Activated T-helper 2 cell treated with anti-CD3 and anti-CD28 coated beads, Interferon-gamma antibody, Interleukin-2, Interleukin-4, amounts not matched to agents 10 μg/mL and 5 μg/mL and 100 μg/mL, durations not matched to agents 14 hours and 24 hours and 36 hours (primary cell): ENCODE measurements at places on chromosomes 6 and 20. TPM values are rescaled to one million over a fixed set of nuclear protein-coding genes. Genes with fewer than 3 reads are reported as not detected.

DNA sequence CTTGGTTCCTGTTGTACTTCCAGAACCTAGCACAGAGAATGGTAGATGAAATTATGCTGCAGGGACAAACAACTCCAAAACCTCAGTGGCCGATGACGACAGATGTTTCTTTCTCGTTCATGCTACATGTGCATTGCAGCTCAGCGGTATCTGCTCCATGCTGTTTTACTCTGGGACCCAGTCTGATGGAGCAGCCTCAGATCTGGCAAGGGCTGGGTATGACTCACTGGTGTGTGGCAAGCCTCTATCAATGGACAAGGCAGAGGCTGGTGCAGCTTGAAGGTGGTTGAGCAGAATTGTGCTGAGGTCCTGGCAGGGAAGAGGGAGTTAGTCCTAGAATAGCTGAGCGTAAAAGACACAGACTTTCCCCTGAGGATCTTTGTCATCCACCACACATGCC, 10.3 kb upstream of the BLCAP start:
- no peak overlapping the region for H3K4me3 ChIP-seq
- peaks cover 11% of the 10 kb centered on the region for H3K27me3 ChIP-seq
- H3K27ac ChIP-seq = no peak overlapping the region
- no peaks in the 10 kb centered on the region for H3K36me3 ChIP-seq
- H3K4me1 ChIP-seq = peaks cover 6% of the 10 kb centered on the region

DNA sequence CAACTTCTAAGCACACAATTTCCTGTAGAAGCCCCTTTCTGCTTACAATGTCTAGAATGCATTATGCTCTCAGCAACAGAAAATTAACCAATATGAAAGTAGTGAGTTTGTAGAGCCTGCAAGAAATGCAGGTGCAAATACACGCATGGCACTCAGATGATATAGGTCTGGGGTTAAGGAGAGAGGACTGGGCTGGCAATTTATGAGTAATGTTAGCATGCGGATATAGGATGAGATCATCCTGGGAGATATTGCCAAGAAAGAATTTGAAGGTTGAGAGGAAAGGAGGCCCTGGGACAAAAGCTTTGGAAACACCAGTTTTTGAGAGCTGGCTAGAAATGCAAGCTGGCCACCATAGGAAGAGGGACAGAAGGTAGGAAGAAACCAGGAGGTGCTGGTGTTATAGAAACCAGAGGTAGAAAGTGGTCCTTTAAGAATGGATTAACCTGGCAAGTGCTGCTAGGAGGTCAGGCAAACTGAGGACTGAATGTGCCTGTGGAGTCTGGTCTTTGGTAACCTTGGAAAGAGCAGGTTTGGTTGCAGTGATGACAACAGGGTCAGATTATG, 183.2 kb upstream of the MYLIP start:
- no peak overlapping the region for H3K27ac ChIP-seq
- no peak for DNase-seq
- H3K4me1 ChIP-seq = no peaks in the 10 kb centered on the region
- H3K27me3 ChIP-seq = no peaks in the 10 kb centered on the region
- no peaks in the 10 kb centered on the region for H3K36me3 ChIP-seq
- no peak overlapping the region for H3K4me3 ChIP-seq

The IP6K3 gene
- total RNA-seq = not detected in 2 replicates

- H3K27ac ChIP-seq = no peak overlapping the region
- DNase-seq = no peak
- no peaks in the 10 kb centered on the region for H3K4me1 ChIP-seq
- peaks cover 23% of the 10 kb centered on the region for H3K27me3 ChIP-seq
- no peak overlapping the region for H3K4me3 ChIP-seq
These were observed 15.2 kb downstream of the CTCFL start for GRCh38 chr20:57509665-57510237.

- no peak overlapping the region for H3K27ac ChIP-seq
- H3K4me1 ChIP-seq = no peaks in the 10 kb centered on the region
- H3K27me3 ChIP-seq = no peaks in the 10 kb centered on the region
These were observed 160.3 kb downstream of the EYA2 start for GRCh38 chr20:47054945-47055344.

DNA sequence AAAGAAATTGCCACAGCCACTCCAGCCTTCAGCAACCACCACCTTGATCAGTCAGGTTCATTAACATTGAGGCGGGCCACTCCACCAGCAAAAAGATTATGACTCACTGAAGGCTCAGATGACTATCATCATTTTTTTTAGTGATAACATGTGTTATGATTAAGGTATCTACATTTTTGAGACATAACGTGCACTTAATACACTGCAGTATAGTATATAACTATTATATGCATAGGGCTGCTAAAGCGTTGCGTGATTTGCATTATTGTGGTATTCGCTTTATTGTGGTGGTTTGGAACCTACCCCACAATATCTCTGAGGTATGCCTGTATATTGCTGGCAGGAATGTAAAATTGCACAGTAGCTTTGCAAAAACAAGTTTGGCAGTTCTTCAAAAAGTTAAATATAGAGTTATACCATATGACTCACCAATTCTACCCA, 6.8 kb upstream of the RIPK1 start:
- no peak overlapping the region for H3K4me3 ChIP-seq
- peaks cover 1% of the 10 kb centered on the region for H3K27me3 ChIP-seq
- peaks cover 38% of the 10 kb centered on the region for H3K4me1 ChIP-seq

DNA sequence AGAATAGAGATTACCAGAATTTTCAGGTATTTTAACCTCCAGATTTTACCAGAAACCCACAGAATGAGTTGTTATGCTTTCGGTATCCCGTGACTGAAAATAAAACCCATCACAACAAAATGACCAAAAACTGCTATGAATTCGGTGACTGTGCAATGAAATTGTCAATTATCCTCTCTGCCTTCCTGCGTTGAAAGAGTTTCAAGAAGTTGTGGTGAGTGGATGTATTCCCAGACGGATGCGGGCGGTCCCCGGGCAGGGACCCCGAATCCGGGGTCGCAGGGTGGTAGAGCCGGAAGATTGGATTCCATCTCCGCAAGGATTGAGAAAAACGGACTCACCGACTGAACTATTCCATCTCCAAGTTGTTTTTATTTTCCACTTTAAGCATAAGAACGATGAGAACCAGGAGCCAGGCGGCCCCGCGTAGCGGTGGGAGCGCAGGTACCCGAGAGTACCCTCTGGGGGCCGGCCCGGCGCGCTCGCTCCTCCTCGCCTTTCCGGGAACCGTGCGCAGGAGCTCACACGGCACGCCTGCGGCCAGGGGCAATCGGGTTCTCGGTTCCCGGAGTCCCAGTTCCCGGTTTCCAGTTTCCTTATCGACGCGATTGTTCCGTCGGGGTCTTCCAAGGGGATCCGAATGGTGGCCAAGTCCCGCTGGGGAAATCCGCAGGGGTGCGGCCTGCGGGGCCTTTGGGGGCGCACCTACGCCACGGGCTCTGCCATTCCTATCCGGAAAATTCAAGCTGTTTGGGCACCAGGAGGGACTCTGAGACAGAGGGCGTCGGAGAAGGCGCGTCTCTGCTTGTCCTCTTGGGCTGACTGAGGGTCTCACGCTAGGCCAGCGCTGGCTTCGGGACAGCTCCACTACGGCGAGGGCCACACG, 104.9 kb upstream of the PRDM1 start:
- peak overlapping the region; percentile 85 for H3K27ac ChIP-seq
- H3K27me3 ChIP-seq = peaks cover 3% of the 10 kb centered on the region
- H3K4me1 ChIP-seq = peaks cover 56% of the 10 kb centered on the region

The ARMH2 gene
- total RNA-seq = not detected in 2 replicates

DNA sequence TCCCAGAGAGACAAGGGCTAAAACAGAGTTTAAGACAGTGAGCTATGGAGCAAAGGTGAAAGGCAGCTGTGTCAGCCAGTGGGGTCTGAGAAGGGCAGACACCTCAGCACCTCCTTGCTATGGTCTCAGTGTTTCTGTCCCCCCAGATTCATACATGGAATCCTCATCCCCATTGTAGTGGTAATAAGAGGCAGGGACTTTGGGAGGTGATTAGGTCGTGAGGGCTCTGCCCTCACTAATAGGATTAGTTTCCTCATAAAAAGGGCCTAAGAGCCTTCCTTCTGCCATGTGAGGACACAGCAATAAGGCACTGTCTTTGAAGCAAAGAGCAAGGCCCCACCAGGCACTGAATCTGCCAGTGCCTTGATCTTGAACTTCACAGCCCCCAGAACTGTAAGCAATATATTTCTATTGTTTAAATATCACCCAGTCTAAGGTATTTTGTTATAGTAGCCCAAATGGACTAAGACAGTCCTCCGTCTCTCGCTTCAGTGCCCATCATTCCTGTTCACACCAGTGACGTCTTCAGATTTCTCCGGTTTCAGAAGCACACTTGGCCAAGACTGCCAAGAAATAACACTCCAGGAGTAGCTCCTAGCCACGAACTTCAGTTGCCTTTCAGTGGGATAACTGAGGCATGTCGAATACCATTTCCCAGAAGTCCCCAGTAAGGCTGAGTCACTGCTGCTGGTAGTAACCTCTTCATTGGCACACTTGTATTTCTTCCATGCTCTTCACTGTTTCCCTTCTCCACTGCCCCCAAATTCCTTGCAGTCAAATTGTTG, 32.8 kb downstream of the SLC13A3 start:
- H3K27ac ChIP-seq = no peak overlapping the region
- DNase-seq = no peak
- H3K4me3 ChIP-seq = no peak overlapping the region
- no peaks in the 10 kb centered on the region for H3K4me1 ChIP-seq
- no peaks in the 10 kb centered on the region for H3K36me3 ChIP-seq
- peaks cover 34% of the 10 kb centered on the region for H3K27me3 ChIP-seq

DNA sequence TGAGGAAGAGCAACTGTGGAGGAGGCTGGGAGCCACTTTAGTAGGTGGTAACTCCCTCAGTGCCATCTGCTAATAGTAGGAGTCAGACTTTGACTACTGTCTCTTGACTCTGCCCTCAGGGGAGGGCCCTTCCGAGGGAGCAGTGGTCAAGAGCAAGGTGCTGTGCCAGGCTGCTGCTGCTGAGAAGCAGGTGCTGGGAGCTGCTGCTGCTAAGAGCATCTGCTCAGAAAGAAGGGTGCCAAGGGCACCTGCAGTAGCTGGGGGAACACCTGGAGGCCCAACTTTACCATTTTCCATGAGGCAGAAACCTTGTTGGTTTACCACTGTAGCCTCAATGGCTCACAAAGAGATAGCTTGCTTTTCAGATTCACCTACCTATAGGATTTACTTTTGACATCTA, 18.5 kb downstream of the GGTLC1 start:
- no peak overlapping the region for H3K27ac ChIP-seq
- H3K27me3 ChIP-seq = peaks cover 5% of the 10 kb centered on the region
- H3K4me1 ChIP-seq = no peaks in the 10 kb centered on the region
- H3K36me3 ChIP-seq = no peaks in the 10 kb centered on the region
- no peak overlapping the region for H3K4me3 ChIP-seq
- DNase-seq = no peak

The THBD gene
- not detected in 2 replicates for total RNA-seq

DNA sequence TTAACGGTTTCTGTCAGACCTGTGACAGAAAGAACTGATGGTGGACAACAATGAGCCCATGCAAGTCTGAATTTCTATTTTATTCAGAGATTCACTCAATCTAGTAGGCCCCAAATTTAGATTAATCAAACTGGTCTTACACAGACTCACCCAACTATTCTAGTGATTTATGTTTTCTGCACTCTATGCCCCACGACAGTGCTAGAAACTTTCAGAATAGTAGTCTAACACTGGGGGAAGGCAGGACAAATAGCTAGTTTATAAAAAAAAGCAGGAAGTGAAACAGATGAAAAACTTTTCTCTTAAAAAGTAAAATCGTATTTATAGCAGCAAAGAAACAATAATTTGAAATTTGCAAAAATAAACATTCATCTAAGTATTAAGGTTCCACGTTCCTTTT, 5.0 kb downstream of the TCP11 start:
- no peak overlapping the region for H3K27ac ChIP-seq
- no peaks in the 10 kb centered on the region for H3K36me3 ChIP-seq
- H3K4me3 ChIP-seq = no peak overlapping the region
- DNase-seq = no peak

DNA sequence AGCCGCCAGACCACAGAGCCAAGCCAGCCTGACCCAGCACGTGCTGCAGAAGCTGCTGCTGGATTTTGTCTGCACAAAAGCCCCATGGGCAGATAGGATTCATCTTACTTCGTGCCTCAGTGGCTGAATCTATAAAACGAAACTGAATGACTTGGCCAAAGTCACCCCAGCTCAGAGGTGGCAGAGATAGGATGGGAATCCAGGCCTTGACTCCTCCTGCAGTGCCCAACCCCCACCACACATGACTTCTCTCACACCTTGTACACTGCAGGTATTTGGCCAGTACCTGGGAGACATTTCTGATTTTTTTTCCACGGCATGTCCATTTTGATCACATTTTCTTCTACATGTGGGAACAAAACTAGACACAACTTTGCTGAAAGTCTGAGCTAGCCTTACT, 182.1 kb downstream of the ANKRD60 start:
- no peaks in the 10 kb centered on the region for H3K4me1 ChIP-seq
- DNase-seq = no peak
- no peak overlapping the region for H3K27ac ChIP-seq
- H3K4me3 ChIP-seq = no peak overlapping the region
- no peaks in the 10 kb centered on the region for H3K27me3 ChIP-seq
- H3K36me3 ChIP-seq = no peaks in the 10 kb centered on the region

The SPINT3 gene
- not detected in 2 replicates for total RNA-seq

The LIN28B gene
- total RNA-seq = 0.05 TPM in 2 replicates

DNA sequence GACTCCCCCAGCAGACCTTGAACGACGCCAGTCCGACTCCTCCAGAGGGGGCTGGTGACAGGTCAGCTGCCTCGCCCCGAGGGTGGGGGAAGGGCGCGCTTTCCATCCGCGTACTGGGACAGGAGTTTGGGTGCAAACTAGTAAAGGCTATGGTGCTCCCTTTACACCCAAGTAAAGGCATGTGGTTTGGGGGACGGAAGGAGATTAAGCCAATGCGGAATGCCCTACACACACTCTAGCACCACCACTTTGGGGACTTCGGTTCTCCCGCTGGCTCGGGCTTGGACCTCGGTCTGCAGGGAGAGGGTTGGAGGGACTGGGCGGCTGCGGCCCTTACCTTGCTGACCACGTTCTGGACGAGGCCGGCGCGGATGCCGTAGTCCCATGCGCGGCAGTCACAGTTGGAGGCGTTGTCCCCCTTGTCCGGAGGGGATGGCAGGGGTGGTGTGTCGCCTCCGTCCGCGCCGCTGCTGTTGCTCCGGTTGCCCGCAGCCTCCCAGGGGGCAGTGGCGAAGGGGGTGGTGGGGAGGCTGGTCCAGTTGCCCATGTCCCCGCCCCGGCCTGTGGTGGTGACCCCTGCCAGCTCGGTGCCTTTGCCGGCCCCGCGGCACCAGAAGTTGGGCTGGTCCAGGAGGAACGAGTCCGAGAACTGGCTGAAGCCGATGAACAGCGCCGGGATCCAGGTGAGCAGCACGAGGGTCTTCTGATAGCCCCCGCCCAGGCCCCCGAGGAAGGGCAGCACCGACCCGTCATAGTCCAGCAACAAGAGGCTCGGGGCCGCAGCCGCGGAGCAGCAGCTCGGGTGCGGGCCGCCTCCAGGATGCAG, 1.1 kb downstream of the SLC22A23 start:
- H3K27me3 ChIP-seq = peaks cover 48% of the 10 kb centered on the region
- H3K36me3 ChIP-seq = no peaks in the 10 kb centered on the region
- H3K4me1 ChIP-seq = peaks cover 5% of the 10 kb centered on the region
- peak overlapping the region; percentile 45 for H3K4me3 ChIP-seq
- no peak for DNase-seq
- no peak overlapping the region for H3K27ac ChIP-seq

GRCh38 chr6:28351087-28351486, 1.3 kb downstream of the ZKSCAN3 start:
- H3K4me3 ChIP-seq = peak overlapping the region; percentile 99
- no peak overlapping the region for H3K27ac ChIP-seq
- H3K27me3 ChIP-seq = peaks cover 15% of the 10 kb centered on the region
- H3K4me1 ChIP-seq = peaks cover 31% of the 10 kb centered on the region

- no peaks in the 10 kb centered on the region for H3K4me1 ChIP-seq
- H3K27ac ChIP-seq = no peak overlapping the region
- H3K4me3 ChIP-seq = no peak overlapping the region
- H3K36me3 ChIP-seq = no peaks in the 10 kb centered on the region
- no peaks in the 10 kb centered on the region for H3K27me3 ChIP-seq
These were observed 455.1 kb upstream of the HSF2 start for GRCh38 chr6:121944354-121944753.
